HCEC 1CT (cell line): ENCODE measurements at places on chromosomes 2 and 18.
A peak's percentile ranks its signal among the peaks of the same experiment; 100 is the strongest.

DNA sequence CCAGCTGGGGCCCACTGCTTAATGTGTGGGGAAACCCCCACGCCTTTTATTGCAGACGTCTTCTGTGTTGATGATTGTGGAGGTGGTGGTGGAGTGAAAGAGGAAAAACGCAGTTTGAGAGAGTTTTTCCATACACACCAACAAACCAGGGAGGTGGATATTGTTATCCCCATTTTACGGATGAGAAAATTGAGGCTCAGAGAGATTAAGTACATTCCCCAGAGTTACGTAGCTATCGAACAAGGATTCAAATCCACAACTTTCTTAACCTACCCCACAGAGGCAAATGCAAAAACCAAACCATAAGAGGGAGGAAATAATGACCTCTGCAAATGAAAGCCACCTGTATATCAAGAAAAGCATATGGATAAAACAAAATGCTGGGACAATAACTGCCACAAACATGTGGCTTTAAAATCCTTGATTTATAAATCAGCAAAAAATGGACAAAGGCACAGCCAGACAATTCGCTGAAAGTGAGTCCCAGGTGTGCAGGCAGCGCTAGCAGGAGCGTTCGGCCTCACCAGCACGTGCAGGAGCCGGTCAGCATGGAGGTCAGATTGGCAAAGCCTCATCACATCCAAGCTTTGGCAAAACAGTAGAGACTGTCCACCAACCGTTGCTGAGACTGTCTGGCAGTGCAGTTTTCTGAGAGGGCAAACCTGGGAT, 12.6 kb upstream of the RAB17 start:
- DNase-seq, result no peak

- no peak for DNase-seq
Observed at GRCh38 chr2:227163998-227164762, at the start of the genes COL4A3 and COL4A4. COL4A3 (plus strand) TSS chr2:227164624; CDS start chr2:227164727, 103 bp downstream. COL4A4 (minus strand) TSS chr2:227164205; CDS start chr2:227147483, 16,722 bp downstream.

GRCh38 chr18:13573750-13574149, 152.6 kb downstream of the FAM210A start:
- DNase-seq, result no peak

- DNase-seq, result peak; percentile 31
Observed at GRCh38 chr2:195706161-195706900, 49.3 kb downstream of the SLC39A10 start.

GRCh38 chr2:26454561-26455001, 23.3 kb downstream of the OTOF start:
- DNase-seq, result no peak

- no peak for DNase-seq
Observed at GRCh38 chr2:196284144-196284844, 112.9 kb upstream of the STK17B start.

- DNase-seq, result no peak
Observed at GRCh38 chr2:24101992-24102391, 17.4 kb upstream of the TP53I3 start.

- DNase-seq, result no peak
Observed at GRCh38 chr2:109452318-109453305, 161.2 kb downstream of the SEPTIN10 start.

GRCh38 chr2:231605607-231606091, 13.0 kb downstream of the TEX44 start:
- no peak for DNase-seq

- DNase-seq, result no peak
Observed at GRCh38 chr2:233654501-233654900, 17.2 kb upstream of the UGT1A9 start.

DNA sequence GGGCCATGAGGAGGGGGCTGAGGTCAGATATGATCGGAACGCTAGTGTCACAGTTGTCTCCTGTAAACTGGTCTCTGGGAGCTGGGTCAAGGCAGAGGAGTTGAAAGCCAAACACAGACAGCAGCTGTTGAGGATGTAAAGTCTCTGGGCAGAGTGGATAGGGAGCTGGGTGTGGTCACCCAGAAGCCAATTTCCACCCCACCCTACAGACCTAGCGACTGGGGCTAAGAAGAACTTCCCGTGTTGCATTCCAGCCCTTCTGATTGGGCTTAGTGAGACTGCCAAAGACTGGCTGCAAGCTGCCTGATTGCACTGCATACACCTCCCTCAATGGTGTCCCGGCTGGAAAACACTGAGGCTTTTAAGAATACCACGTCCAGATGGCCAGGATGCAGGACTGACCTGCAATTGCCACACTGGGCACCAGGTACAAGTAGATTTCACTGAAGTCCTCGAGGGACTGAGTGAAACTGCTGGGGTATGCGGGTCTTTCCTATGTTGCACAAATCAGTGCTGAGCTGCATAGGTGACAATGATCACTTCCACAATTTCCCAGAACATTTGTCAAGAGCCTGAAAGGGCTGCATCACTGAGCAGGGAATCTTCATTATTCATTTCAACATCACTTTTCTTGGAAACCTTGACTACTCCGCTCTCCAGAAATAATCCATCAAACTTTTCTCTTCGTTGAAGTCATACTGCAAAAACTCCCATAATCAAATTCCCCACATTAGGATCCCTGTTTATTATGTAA, 43.1 kb upstream of the EML4 start:
- DNase-seq, result no peak

- no peak for DNase-seq
Observed at GRCh38 chr18:31631526-31631925, 39.8 kb downstream of the TTR start.

- DNase-seq, result no peak
Observed at GRCh38 chr2:213010106-213010779, 141.2 kb downstream of the IKZF2 start.

GRCh38 chr2:99729104-99730025, 239.5 kb upstream of the REV1 start:
- no peak for DNase-seq

- DNase-seq, result no peak
Observed at GRCh38 chr2:30030361-30030760, 109.0 kb upstream of the ALK start.

DNA sequence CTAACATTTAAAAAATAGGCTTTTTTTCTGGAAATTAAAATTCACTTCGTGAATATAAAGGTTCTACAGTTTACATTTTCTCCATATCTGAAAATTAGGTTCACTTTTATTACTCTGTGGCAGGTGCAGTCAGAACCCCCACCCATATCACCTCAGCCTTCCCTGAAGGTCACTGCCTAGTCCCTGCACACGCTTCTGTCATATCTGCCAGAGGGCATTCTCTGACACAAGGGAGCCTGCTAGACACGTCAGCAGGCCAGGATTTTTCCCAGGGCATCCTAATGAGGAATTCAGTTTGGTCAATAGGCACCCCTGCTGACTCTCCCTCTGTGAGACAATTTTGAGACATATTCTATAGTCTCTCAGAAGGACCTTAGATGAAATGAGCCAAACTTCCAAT, 475.7 kb upstream of the PKDCC start:
- DNase-seq, result no peak

GRCh38 chr2:190506666-190507065, 27.9 kb downstream of the NEMP2 start:
- DNase-seq, result no peak

DNA sequence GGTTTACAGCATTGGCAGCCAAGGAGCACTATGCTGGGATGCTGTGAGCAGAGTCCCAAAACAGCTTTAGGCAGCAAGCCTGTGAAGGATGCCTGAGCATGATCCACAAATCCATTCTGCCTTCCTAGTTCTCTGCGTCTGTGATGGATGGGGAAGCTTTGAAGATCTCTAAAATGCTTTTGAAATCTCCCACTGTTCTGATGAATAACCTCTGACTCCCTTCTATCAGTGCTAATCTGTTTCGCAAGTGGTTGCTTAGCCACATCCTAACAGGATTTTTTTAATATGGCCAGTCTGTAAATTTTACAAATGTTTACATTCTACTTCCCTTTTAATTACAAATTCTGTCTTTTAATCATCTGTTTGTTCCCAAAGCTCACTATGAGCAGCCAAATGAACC, 319.2 kb downstream of the GULP1 start:
- DNase-seq, result peak; percentile 77

DNA sequence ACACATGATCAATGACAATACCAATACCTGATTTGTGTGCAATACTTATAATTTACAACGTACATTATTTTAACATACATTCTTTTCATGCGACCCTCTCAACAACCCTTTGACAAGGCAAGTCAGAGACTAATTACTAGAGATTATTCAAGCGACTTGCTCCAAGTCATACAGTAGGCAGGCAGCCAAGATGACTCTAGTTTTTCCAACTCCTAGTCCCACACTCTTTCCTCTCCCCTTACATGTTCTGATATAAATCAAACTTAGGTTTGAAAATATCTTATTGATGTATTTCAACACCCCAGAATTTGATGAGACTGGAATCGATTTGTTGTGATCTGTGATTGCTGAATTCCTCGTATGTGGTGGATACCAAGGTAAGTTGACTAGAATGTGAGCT, 8.0 kb upstream of the CYP27C1 start:
- DNase-seq, result no peak

DNA sequence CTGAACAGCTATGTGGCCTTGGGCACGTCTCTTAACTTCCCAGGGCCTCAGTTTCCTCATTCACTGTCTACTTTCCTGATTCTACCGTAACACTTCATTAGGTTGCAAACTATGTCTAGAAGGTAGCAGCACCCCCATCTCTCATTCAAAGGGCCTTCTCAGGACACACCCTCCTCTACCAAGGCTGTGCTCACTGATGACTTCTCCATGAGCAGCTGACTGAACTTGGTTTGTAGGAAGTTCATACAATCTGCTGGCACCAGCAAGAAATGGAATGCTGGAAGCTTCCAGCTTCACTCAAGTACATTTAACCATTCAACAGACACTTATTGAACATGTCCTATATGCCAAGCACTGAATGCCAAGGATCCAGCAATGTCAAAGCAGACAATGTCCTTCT, 250.8 kb upstream of the CTAGE1 start:
- peak; percentile 7 for DNase-seq

DNA sequence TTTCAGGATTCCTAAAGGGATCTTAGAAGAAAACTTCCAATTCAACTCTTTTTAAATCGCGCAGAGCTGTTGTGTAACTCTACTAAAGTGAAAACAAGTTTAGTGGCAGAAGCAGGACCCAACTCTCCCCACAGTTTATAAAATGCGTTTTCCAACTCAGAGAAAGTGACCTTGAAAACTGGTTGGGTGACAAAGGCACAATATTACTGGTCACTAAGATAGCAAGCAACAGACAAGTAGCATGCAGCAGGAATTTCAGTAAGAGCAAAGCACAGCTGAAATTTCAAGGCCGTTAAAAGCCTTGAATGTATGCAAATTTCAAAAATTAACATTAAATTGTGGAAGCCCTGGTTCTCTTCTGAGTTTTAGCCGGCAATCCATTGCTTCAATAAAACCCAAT, 66.9 kb downstream of the STK39 start:
- DNase-seq, result no peak

- DNase-seq, result no peak
Observed at GRCh38 chr2:99670768-99671734, 181.2 kb upstream of the REV1 start.

- peak; percentile 19 for DNase-seq
Observed at GRCh38 chr2:188582211-188582610, 290.5 kb downstream of the GULP1 start.

GRCh38 chr2:176117162-176117822, 714 bp downstream of the HOXD10 start:
- DNase-seq, result no peak

GRCh38 chr2:108182489-108182888, 57.3 kb upstream of the SULT1C3 start:
- peak; percentile 41 for DNase-seq

DNA sequence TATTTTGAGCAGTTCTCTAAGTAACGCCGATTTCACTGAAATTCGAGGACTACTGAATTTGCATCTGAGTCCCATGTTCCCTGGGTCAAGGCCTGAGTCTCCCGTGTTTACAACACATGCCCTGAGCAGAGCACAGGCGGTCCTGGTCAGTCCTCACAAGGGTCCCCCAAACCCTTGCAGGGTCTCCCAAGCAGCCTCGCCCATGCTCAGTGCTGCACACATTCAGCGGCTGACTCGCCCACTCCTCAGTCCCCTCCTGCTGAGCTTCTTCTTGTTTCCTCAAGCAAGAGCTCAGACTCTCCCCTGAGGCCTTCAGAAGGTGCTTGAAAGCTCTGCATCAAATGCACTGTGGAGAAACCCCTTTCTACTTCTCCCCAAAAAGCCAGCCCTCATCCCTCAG, 114.6 kb downstream of the INHBB start:
- DNase-seq, result no peak

DNA sequence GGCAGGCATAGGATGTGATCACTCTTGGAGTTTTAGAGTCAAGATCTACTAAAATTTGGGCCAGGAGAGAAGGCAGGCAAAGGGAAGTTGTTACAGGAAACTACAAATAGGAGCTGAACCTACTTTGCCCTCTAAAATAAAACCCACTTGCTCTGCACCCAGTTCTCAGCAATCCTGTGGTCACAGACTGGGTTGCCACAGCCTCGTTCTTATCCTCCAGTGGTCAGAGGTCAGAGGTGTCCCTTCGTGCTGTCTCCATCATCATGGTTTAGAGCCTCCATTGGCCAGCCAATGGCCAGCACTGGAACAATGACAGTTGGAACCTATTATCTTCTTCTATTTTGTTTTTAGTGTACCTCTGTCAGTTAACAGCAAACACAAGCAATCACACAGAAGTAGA, 90.7 kb upstream of the TNP1 start:
- no peak for DNase-seq

- DNase-seq, result no peak
Observed at GRCh38 chr2:112031473-112032223, 23.4 kb upstream of the TMEM87B start.

DNA sequence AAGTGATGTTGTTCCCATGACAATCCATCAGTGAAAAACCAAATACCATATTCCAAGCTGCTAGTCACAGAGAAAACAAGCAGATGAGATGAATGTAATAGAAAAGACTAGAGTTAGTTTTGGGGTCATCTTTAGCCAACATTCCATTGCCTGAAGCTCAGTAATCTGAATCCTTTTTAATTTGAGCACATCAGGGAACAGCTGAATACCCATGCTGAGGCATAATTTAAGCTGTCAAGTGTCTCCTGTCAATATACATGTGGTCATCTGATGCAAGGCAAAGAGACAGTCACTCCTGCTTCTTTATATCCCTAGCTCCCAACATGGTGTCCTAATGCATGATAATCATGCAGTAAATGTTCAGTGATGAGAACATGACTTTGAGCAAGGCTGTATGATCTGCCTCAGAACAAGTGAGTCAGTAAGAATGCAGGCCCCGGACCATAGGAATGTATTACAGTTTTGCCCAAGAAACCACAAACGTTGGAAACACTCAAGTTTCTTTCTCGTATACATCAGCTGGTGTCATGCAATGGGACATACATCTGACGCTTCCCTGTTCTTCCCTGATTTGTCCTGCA, 48.0 kb downstream of the CDK15 start:
- peak; percentile 98 for DNase-seq

- no peak for DNase-seq
Observed at GRCh38 chr2:73292316-73292905, 937 bp downstream of the EGR4 start.
